ENCODE measurements at places on chromosomes 16 and 17.

GRCh38 chr16:9094011-9094846 lies 2.8 kb downstream of the HAPSTR1 start:
- no peak for DNase-seq

- DNase-seq = no peak
Observed at GRCh38 chr16:75342308-75342811, 90.9 kb upstream of the BCAR1 start.

GRCh38 chr17:82146663-82147654 lies 48.9 kb upstream of the FASN start:
- no peak for DNase-seq

GRCh38 chr17:9893411-9894012 lies 11.6 kb downstream of the RCVRN start:
- DNase-seq = no peak

All from AG09319 (cell line).